ENCODE measurements at places on chromosomes 16 and 17. TPM values are rescaled to one million over a fixed set of nuclear protein-coding genes. Genes with fewer than 3 reads are reported as not detected.

Gene CORO6
- 3.7 TPM for polyA plus RNA-seq

Gene TAT
- polyA plus RNA-seq = 0.09 TPM

Gene GNGT2
- 1.5 TPM for polyA plus RNA-seq

Gene TAC4
- 0.93 TPM for polyA plus RNA-seq

Gene LRRC37A
- polyA plus RNA-seq = 4.4 TPM

Gene ZG16B
- polyA plus RNA-seq = not detected

Gene KRTAP16-1
- polyA plus RNA-seq = not detected

Gene PTX4
- not detected for polyA plus RNA-seq

Gene BAHCC1
- polyA plus RNA-seq = 18.2 TPM

Gene FAAP100
- 26.8 TPM for polyA plus RNA-seq

Gene C1QTNF1
- polyA plus RNA-seq = 3.1 TPM

Gene GPRC5C
- polyA plus RNA-seq = 10.5 TPM

Gene KRT27
- polyA plus RNA-seq = 0.53 TPM

DNA sequence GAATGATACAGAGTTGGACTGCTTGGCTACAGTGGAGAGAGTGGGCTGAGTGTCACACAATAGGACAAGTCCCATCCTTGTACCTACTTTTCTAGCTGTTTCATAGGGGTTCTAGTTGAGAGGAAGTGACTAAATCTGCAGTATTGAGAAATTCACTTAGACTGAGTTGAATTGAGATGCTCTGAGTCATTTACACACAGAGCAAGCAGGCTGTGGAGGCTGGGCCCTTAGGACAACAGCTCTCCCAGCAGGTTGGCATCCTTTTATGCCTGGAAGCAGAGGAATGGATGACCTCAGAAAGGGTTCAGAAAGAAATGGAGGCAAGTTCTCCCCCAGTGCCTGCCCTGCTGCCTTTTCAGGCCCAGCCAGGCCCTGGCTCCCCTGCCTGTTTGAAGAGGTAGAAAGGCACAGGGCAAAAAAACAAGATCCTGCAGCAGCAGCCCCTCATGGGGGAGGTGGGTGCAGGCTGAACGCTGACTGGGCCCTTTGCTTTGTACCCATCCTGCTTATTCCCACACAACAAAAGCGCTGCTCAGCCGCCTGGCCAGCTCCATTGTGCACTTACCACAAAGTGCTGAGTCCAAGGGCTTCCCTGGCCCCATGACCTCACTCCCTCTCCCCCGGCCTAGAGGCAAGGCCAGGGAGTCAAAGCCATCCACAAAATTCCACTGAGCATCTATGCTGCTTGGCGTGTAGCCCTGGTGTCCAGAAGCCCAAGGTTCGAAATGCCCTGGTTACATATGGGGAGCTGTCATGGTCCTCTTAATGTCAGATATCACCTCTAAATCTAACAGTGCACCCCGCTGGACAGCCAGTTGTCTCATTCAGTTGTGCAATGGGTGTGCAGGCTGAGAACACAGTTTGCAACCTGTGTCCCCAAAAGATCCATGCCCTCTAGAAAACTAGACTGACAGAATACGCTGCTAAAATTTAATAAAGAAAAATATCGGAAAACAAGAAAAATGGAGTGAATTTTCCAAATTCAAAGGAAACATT lies 5.4 kb upstream of the CRYBA1 start:
- DNase-seq = no peak

- DNase-seq = no peak
These were observed 12.0 kb downstream of the PGS1 start for GRCh38 chr17:78390241-78391050.

- no peak for DNase-seq
These were observed 3.7 kb upstream of the ZNF469 start for GRCh38 chr16:88378836-88379693.

- DNase-seq = no peak
These were observed 15.8 kb downstream of the CMTR2 start for GRCh38 chr16:71273384-71273783.

GRCh38 chr17:32302037-32302436 lies 36.4 kb downstream of the RHBDL3 start:
- DNase-seq = no peak

- no peak for DNase-seq
These were observed 7.6 kb downstream of the SNN start for GRCh38 chr16:11675561-11676511.

GRCh38 chr17:55450232-55450825 lies 28.7 kb upstream of the MMD start:
- DNase-seq = no peak

DNA sequence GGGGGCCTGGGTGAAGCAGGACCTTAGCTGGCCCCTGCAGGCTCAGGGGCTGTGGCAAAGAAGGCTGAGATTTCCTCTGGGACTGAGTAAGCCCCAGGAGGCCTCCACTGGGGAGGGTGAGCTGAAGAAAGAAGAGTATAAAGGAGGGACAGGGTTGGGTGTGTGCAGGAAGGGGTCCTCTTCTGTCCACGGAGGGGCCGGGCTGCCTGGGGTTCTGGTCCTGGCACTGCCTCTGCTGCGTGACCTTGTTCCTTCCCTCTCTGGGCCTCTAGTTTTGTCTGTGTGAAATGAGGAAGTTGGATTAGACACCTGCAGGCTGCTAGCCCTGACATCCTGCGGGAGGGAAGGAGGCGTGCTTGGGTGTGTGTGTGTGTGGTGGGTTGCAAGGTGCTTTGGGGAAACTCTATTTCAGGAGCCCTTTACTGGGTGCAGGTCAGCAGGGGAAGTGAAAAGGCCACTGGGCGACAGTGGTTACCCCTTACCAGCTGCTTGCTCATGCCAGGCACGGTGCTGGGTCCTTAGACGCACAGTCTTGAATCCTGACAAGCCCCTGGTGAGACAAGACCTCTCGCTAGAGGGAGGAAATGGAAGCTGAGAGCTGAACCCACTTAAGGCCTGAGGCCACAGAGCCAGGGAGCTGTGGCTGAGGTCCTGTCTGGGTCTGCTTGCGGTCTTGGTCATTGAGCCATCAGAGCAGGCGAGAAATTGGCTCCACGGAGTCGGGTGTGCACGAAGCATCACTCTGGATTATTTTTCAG lies 60.7 kb downstream of the OR1D5 start:
- no peak for DNase-seq

DNA sequence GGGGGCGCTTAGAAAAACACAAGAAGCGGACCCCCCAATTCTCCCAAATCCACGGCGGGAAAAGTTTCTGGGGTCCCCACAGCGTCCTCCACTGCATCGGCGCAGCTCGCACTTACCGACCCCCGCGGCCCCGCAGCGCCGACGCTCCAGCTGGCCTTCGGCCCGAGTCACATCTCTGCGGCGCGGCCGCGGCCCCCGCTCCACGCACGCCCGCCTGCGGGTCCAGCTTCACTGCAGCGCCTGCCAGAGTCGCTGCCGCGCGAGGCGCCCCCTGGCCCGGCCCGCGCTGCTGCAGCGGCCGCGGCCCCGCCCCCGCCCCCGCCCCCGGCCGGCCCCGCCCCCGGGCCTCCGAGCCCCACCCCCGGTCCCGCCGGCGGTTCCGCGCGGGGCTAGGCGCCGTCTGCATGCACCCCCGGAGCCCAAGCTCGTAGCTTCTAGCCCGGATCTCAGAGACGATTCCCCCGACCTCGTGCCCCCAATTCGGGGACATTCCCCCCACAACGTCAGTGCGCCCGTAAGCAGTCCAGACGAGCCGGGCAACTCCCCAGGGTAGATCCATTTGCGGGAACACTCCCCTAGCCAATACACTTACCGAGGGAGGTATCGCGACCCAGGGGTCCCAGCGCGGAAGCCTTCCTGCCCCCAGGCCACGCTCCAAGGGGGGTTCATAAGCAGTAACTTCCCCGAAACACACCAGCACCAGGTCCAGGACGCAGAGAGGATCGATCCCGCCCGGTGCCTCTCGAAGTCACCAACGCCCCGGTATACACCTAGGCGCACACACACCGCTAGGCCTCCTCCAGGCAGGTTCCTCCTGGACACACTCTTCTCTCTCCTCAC lies at the start of gene GPRC5B:
Gene GPRC5B (minus strand): TSS at position 238 of the 840 bp plus-strand sequence. CDS start 12,003 bp downstream, outside the sequence.
- no peak for DNase-seq

DNA sequence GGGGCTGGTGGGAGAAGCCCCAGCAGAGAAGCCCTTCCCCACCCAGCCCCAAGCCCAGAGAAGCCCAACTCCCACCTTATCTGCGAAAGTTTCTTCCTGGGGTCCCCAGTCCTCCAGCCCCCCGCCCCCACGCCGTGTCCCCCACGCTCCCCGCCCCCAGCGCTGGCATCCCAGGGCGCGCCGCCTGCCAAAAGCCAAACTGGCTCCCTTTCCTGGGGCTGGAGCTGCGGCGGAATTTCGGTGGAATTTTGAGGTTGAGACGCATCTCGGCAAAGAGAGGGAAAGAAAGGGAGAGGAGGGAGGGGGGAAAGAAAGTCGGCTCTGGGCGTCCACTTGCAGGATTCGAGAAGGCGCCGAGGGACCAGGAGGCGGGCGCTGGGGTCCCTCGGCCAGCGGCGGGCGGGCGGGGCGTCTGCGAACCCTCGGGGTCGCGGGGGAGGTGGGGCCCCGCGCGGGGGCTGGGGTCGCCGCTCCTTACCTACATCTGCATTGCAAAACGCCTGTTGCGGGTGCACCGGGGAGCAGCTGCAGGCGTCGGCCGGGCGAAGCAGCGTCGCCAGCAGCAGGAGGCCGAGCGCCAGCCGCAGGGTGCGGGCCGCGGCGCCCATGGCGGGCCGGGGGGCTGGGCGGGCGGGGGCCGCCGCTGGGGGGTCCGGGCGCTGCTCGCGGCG lies 571 bp downstream of the TIMP2 start:
- no peak for DNase-seq

GRCh38 chr17:44335968-44336367 lies 9.1 kb upstream of the GRN start:
- no peak for DNase-seq

- no peak for DNase-seq
These were observed 12.5 kb downstream of the ABCA5 start for GRCh38 chr17:69314246-69315065.

- DNase-seq = no peak
These were observed 43.3 kb upstream of the NF1 start for GRCh38 chr17:31051506-31051905.

GRCh38 chr16:582614-583331 lies 7.1 kb upstream of the RAB40C start:
- no peak for DNase-seq

DNA sequence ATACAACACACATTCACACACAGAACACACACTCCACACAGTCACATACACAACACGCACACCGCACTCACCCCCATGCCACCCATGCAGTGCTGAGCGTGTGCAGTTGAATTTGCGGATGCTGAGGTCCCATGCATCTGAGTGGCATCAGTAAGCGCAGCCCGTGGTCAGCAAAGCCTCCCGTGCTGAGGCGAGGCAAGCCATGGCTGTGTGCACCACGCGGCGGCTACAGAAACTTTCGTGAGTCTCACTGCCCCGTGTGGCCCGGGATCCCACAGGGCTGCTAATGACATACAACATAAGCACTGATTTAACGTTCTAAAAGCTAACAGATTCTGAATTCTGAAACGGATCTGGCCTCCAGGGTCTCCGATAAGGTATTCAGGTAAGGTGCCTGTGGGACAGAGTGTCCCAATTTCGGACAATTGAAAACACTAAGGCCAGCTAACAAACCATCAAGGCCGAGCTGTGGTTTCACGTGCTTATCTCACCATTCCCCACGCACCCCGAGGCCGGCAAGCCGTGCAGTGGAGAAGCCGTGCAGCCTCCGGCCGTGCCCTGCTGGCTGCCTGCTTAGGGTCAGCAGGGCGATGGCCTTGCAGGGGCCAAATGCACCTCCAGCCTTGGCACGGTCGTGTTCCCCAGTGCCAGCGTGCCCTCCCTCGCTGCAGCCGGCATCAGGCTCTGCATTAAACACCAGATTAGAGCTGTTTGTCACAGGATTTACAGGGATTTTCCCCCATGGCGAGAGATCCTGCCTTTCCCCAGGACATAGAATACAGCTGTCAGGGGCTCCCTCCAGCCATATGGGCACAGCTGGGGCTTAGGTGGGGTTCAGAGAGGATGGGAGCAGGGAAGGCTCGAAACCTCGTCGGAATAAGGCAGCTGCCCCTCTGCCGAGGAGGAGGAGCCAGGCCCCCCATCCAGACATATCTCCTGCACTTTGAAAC lies 191.7 kb downstream of the C16orf95 start:
- no peak for DNase-seq

DNA sequence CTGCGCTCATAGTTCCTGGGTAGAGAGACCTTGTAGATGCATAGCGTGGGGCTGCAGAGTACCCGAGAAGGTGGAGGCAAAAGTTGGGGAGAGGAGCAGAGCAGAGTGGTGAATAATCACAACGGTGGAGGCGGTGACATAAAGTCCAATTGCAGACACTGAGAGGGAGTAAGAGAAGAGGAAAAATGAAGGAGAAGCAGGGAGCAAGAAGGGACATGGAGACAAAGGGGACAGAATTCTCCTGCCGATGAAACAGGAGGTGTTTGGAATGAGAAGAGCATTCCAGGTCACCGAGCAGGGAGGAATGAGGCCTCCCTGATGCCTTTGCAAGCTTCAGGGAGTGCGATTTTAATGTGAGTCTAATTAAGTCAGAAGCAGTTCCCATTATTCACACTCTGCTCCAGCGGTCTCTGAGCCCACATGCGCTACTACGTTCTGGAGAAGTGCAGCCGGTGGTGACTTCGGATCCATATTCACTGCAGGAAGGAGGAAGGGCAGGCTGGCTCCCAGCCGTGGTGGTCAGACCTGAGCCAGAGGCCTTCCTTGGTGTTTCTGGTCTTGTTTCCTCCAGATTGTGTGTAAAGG lies 108.0 kb upstream of the DNAH9 start:
- peak; percentile 21 for DNase-seq

DNA sequence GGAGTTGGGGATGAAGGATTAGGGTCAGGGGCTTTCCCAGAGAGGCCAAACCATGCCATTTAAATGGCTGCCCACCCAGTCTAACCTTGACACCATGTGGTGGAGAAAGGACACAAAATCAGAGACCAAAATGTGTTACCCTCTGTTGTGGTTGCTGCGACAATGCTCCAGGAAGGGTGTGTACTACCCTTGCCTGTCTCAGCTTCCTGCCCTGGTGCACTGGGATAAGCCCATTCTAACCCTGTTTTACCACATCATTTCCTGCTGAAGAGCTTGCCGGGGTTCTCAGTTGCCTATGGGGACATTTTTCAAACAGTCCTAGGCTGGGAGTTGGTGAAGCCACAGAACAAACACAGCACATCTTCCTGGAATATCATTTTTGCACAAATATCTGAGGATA lies 4.9 kb downstream of the OR4D1 start:
- no peak for DNase-seq

DNA sequence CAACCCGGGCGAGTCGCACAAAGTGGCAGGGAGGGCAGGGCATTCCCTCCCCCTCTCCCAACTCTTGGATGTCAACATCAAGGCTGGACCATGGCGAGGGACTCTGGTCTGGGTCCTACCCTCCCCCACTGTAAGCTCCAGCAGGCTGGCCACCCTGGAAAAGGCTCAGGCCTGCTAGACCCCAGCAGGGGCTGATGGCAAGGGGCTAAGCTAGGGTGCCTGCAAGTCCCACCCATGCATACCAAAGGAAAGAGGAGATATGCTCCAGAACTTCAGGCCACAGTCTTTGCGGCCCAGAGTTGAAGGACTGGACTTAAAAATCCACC lies 19.9 kb downstream of the ST3GAL2 start:
- DNase-seq = no peak

DNA sequence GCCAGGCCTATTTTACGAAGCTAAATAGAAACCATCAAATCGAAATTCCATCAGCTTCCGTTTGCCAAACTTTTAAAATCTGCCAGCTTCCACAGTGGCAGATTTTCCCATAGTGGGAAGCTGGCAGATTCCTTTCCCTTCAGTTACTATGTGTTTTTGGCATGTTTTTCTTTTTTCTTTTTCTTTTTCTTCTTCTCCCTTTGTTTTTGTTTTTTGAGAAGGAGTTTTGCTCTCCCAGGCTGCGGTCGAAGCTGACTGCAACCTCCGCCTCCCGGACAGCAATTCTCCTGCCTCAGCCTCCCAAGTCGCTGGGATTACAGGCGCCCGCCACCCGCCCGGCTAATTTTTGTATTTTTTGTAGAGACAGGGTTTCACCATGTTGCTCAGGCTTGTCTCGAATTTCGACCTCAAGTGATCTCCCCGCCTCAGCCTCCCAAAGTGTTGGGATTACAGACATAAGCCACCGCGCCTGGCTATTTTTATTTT lies 684 bp upstream of the CWC25 start:
- no peak for DNase-seq
